ENCODE measurements at places on chromosomes 5 and 9.

- DNase-seq: no peak
These were observed 1.4 kb downstream of the ERGIC1 start for GRCh38 chr5:172835290-172835993.

DNA sequence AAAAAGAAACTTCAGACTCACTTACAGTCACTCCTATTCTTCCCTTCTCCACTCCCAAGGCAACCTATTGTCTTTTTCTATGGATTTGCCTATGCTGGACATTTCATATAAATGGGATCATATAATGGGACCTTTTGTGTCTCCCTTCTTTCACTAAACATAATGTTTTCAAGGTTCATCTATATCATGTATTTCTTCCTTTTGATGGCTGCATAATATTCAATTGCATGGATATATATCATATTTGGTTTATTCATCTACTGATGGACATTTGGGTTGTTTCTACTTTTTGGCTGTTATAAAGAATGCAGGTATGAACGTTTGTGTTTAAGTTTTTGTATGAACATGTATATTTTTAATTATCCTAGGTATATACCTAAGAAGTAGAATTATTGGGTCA, 30.6 kb downstream of the ANKHD1 start:
- no peak for DNase-seq

DNA sequence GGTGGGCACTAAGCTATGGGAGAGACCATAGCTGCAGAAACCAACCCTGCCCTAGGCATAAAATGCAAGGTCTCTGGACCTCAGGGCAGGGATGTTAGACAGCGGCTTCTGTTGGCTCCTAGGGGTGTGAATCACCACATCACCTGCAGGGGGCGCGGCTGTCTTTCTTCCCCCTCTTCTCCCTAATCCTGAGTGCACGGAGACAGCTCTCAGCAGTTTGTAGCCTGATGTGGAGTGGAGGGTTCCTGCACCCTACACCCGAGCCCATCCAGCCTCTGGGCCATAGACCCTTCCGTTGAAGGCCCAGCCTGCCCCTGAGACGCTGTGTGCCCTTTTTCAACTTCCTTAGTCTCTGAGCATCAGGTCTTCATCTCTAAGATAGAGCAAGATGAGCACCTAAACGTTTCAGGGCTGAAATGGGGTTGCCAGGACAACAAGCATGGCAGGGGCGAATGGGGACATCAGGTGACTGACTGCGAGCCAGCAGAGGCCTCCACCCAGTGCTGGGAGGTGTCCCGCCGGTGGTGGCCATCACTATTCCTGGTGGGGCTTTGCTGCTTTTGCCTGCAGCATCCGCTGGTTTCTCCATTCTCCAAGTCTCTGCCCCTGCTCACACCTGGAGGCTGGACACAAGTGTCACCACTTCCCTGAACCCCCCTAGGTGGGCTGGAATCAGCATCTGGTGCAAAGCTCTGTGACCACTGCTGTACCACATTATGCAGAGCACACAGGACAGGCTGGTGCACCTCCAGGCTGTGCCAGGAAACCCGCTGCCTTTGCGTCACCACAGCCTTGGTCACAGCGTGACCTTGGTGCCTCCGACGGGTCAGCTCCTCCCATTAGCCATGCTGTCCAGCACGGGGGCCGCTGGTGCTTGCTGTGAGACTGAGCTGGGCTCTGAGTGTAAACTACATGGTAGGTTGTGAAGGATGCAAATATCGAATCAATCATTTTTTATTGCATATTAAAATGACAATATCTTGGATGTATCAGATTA, 2.5 kb upstream of the SEC16A start:
- peak; percentile 70 for DNase-seq

DNA sequence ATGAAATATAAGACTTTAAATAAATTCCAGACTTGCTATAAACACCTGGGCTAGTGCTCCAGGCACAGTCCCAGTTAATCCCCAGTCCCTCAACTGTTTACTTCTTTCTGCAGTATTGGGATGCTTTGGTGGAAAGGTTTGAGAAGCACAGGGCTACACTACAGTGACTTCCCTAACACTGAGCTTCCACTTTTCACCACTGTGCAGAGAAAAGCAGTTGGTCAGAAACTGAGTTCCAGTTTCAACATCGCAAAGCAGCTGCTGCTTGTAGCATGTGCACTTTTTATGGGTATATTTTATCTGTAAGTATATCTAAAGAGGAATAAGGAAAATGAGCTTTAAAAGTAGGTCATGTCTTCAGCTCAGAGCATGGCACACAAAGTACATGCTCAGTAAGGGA, 339.7 kb downstream of the NTRK2 start:
- DNase-seq: no peak

DNA sequence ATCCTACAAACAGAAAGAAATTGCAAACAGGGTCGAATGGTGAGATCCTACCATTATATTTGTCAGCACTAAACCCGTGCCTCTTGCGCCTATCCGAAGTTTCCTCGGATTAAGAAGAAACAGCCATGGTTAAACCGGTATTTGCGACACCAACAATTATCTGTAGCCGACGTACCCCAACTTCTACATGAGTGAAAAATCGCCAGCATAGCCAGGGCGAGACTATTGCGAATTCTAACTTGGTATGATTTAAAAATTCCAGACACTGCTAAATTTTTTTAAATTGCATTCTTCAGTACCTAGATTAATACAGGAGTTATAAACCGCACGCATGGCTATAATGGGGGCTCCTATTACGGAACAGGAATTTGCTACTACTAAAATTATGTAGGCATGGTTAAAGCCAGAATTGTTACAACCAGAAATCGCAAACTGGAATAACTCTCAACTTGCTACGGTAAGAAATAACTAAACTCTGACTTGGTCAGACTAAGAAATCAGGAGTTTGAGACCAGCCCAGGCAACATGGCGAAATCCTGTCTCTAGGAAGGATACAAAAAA, 25.3 kb upstream of the ANXA2R start:
- DNase-seq: no peak

DNA sequence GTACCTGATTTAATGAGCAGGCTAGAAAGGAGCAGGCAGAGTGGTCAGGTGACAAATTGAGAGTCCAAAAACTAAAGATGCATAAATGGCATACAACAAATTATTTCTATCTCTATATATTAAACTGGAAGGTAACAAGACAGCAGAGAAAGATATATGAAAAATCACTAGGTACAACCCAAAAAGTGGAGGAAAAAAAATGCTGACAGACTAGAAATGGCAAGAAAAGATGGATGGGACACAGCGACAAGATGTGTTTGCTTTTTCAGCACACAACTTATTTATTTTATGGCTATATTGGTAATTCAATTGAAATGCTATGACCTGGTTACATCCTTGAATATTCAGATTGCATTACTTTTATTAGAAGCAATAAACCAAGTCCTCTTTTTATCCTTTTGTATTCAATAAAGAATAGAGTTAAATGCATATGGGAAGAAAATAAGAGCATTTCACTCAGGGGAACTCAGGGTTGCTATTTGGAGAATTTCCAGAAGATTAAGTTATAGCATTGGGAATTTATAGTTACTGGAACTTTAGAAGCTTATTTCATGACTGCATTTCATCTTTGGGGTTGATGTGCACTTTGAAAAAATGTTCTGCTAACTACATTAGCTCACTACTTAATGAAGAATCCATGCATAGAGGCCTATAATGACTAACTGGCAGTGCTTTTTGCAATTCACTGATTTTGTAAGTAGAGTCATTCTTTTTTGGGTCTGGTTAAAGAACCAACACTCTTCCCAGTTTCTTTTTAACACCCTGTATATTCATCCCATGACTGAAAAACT, 566.6 kb upstream of the TUSC1 start:
- no peak for DNase-seq

GRCh38 chr5:38536968-38537367, 19.5 kb downstream of the LIFR start:
- no peak for DNase-seq

Data from activated CD4-positive, CD25-positive, alpha-beta regulatory T cell (primary cell).